Bronchial epithelial cell (primary cell): ENCODE measurements at places on chromosomes 3 and 15.
A peak's percentile ranks its signal among the peaks of the same experiment; 100 is the strongest.

GRCh38 chr3:175484666-175485065 is 625.5 kb downstream of the NAALADL2 start:
- no peak for DNase-seq

DNA sequence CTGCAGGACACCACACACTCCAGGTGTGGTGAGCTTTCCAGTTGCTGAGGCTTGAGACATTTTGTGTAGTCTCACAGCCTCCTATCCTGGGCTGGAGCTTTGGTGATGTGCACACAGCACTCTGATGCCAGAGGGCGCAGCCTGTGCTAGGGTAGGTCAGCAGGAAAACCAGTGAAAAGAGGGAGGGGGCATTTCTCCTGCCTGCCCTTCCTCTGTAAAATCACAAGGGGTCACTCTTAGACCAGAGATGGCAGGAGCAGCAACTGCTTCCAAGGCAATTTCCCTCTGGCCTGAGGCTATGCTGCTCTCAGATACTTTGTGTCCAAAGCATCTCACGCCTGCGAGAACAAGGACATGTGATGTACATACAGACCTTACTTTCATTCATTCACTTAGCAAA is 16.5 kb upstream of the MUSTN1 start:
- peak; percentile 46 for DNase-seq

DNA sequence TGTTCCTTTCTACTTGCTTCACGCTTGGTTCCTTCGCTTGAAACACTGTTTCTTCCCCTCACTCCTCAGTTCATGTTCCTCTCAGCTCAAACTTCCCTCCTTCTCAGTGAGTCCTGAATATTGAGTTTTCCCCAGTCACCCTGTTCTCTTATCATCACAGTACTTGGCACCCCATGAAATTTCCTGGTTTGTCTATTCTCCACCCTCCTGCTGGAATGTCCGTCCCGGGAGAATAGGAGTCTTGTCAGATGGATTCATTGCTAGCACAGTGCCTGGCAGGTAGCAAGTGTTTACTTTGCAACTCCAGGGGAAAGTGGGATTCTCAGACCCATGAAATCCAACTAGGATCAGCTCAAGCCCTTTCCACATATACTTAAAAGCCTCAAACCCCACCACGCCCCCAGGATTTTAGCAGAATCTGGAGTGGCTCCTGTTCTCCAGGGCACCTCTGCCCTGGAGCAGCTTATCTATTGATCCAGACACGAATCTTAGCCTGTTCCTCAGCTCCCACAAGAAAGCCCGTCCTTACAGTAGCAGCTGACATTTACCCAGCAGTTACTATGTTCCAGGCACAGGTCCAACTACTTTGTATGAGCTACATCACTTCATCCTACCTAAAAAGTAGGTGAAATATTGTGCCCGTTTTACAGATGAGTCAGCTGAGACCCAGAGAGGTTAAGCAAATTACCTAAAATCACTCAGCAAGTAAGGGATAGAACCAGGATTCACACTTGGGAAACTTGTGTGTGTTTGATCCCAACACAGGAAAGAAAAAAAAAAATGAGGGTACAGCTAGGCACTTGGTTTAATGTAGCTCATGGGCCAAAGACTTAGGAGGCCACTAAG is 36.8 kb upstream of the MAP3K13 start:
- no peak for DNase-seq

DNA sequence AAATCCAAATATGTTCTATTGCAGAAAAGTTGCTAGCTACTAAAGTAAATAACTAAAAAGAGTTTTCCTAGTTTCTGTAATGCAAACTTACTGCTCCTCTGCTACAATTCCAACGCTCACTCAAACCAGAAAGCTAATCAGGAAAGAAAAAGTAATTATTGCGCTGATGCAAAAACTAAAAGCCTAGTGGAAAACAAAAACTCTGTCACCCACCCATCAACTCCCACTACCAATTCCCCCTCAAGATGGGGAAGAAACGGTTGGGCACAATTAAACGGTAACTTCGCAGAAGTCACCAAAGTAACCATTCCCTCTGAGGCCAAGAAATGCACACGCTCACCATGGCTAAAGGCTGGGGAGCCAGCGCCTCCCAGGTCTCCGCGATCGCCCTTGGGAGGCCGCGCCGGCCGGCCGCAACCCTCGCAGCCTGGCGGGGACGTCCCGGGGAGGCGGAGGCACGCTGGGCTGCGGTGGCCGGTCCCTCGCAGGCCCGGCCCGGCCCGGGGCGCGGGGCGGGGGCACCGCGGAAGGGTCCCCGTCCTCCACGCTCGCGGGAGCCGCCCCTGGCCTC is 684 bp downstream of the SLTM start:
- DNase-seq = peak; percentile 5

DNA sequence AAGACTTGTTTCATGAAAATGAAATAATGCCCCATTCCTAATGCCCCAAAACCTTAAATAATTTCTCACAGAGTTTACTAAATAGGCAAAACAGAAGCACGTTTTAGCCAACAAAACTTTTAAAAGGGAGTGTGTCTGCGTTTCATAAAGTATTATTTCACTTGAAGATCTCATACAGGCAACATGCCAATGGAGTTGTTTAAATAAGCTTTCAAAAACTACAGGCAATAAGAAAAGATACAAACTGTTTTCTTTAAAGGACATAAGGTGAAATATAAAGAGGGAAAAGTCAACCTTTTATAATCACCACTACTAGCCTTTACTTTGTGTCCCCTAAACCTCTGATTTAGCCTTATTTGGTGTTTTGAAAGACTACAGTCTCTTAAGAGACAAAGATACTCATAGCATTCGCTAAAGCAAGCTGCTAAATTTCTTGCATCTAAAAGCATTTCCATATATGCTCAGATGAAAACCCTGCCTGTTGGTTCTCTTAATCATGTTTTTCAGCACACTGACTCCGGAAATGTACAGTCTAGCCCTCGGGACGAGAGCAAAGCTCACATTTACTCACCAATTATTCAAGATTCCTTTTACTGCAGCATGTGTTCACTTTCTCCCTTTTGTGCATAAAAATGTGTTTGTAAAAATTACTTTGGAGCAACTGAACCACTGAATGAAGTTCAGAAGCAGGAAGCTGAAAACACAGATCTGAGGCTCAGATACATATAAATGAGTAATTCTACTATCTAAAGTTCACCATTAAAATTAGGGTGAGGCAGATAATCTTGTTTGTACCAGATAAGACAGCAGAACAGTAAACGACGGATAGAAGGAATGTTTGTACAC is 119.0 kb downstream of the GOLIM4 start:
- no peak for DNase-seq

DNA sequence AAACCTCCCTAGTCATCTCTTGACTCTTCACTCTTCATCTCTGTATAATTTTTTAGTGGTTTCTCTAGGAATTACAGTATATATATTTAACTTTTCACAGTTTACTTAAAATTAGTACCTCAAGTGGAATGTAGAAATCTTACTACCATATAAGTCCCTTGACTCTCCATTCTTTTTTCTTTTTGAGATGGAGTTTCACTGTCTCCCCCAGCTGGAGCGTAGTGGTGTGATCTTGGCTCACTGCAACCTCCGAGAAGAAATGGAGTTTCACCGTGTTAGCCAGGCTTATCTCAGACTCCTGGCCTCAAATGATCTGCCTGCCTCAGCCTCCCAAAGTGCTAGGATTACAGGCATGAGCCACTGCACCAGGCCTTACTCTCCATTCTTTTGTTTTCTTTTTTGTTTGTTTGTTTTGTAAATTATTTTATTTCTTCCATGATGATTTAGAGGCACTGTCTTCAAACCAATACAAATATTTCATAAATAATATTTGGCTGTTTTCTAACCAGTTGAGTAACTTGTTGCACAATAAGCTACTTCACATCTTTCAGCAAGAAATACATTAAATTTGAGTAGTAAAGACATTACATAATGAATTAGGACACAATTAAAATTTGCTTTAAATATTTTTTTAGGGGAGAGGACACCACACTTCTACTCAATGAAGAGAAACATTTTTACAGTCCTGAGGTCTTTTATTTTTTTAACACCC is 144.8 kb downstream of the RBPMS2 start:
- no peak for DNase-seq

- no peak for DNase-seq
Measured at GRCh38 chr3:134847349-134847748, 52.3 kb downstream of the EPHB1 start.

- DNase-seq = no peak
Measured at GRCh38 chr15:100464888-100465287, 63.9 kb downstream of the CERS3 start.

DNA sequence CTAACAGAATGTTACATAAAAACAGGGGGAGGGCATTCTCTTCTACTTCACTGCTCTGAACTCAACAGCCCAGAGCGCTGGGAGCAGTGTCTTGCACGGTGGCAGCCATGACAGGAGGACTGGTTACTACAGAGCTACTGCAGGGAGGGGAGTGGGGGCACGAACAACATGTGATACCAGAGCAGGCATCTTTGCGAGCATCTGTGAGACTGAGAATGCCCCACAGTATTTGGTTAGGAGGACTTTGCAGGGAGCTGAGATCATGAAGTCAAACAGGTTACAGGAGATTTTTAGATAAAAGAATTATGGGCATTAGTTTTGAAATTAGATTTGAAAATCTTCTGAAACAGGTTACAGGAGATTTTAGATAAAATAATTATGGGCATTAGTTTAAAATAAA is 58.8 kb upstream of the GOLGA8B start:
- DNase-seq = no peak

GRCh38 chr15:80977627-80978036 is 12.0 kb downstream of the MESD start:
- DNase-seq = peak; percentile 47

DNA sequence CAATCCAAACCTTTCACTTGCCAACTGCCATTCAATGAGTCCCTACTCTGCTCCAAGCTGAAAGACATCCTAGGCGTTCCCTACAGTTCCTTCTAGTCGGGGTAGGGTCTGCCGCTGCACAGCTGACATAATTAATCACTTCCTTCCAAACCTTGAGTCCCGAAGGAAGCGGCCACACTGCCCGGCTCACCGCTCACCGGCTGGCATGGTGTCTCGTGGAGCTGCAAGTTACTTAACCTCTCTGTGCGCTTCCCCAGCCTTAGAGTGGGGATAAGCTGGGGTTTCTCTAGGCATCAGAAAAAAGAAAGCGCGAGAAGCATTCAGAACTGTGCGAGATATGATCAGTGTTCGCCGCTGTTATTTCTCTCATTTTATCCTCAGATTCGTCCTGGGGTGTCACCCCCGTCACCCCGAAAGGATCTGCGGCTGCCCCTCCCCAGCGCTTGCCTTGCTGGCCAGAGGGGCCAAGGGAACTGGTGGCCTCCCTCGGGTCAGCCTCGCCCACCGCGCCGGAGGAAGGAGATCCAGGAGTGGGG is 748 bp downstream of the MRPS25 start:
- DNase-seq = peak; percentile 30

GRCh38 chr3:31980530-31981205 is 394 bp downstream of the OSBPL10 start:
- DNase-seq = peak; percentile 54

- DNase-seq = no peak
Measured at GRCh38 chr15:92654662-92655061, 913 bp downstream of the FAM174B start.

DNA sequence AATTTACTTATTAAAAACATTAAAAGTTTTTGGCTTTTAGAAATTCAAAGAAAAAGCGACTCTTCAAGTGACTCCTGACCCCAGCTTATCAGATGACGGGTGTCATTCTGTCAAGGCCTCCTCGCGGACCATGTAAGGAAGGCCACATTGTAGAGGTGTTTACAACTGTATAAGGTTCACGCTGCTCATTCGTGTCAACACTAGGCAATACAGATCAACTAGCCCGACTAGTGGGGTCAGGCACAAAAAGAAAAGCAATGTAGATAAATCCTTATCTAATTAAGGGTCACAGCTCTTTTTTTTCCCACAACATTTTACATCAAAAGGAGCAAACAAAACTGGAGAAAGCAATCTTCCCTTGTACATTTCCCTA is 207.5 kb upstream of the NR2F2 start:
- DNase-seq = no peak

DNA sequence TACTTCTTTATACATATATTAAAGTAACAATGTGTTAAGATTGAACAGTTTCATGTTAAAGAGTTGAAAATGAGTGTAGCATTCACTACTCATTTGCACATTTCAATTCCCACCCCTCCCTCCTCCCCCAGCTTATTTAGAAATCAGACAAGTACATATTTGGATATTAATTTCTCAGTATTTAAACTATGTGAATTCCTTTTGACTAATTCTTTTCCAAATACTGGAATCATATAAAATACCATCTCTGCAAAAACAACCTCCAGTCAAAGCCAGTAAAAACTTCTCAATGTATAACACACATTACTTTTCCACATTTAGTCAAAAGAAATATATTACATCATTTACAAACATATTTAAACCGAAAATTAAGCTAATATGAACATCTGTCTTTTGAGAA is 25.5 kb upstream of the SHC4 start:
- no peak for DNase-seq

- DNase-seq = no peak
Measured at GRCh38 chr3:38108649-38109579, 28.0 kb downstream of the ACAA1 start.

DNA sequence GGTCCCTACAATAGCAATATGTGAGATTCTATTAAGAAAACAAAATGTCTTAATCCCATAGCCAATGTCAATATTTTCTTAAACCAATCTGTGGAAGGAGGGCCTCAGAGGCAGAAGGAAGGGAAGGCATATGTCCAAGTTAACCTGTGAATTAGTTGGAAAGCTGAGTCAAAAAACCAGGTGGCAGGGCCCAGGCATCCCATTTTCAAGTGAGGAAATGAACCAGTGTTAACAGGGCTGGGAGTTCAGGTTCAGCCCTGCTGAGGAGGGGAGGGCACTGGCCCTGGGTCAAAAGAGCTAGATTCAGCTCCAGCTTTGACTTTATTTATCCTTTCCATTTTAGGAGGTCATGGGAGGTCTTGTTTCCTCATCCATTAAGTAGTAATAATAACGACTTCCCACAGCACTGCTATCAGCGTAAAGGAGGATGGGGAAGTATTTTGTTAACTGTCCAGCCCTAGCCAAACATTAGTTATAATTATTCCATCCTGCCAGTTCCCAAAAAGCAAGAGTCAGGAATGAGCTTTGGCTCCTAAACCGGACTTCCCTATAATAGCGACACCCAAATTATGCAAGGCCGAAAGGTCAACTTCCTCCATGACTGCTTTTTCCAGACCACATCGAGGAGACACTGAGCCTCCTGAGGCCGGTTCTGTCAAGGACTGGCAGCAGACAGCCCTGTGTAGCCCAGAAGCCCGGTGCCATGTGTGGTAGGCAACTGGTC is 3.2 kb downstream of the MASP1 start:
- no peak for DNase-seq

- DNase-seq = peak; percentile 59
Measured at GRCh38 chr3:187098923-187099512, 40.3 kb downstream of the RPL39L start.

GRCh38 chr15:66638377-66638776 is 63.7 kb upstream of the SMAD6 start:
- no peak for DNase-seq
